ENCODE measurements at places on chromosomes 11 and 22.

DNA sequence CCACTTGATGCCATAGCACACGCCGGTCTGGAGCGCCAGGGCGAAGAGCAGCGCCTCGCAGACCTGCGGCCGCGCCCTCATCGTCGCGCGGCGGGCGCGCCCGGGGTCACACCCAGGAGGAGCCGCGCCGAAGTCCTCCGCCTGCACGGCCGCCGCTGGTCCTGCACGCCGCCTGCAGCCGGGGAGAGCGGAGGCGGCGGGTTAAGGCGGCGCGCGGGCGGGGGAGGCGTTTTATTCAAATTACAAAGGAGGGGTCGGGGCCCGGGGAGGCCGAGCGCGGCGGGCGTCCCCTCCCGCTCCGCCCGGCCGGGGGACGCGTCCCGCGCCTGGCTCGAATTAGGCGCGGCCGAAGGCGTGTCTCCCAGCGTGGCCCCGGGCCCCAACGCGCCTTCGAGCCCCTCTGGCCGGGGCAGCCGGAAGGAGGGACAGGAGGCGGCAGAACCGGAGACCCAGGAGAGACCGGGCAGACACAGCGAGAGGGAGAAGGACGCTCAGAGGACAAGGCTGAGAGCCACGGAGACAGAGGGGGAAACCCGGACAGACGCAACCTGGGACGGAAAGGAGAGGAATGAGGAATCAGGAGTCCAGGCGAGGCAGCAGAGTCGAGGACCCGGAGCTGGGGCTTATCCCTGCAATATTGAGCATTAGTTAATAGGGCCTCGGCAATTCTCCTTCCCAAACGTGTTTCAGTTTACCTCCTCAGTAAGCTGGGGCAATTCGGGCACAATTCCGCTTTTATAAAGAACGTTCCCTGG lies at the start of gene WNT11:
Gene WNT11 (minus strand): TSS at position 176 of the 755 bp plus-strand sequence. CDS start 95 bp downstream, at position 81.
- no peak for DNase-seq

- DNase-seq: no peak
Observed at GRCh38 chr11:9905501-9905951, 241.6 kb downstream of the SWAP70 start.

DNA sequence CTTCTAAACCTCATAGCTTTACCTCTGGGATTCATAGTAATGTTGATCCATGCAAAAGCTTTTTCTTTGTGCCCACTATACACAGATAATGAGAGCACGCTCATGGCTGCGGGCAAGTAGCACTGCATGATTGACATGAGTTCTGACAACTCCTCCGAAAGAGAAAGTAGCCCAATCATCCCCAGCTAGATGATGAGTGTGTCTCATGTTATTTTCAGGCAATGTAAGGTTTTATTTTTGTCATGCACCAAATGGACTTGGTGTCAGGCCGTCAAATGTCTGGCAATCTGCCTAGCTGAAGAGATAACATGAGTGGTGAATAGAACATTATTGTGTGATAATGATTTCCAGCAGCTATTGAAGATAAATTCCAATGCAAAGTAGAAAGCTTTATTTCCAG lies 662.6 kb downstream of the NTM start:
- no peak for DNase-seq

DNA sequence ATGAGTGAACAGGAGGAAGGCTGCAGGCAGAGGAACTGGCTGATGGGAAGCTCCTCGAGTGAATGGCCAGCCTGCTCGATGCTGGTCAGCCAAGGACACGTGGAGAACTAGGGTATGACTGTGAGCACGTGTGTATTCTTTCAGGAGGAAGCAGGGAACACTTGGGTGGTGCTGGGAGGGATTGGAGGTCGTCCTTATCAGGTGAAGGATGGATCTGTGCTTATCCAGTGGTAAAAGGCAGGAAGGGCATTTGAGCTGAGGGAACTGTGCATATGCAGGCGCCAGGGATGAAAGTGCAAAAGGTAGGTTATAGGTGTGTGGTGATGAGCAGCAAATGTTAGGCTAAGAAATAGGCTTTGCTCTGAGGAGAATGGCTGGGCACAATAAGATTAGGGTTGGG lies 9.7 kb upstream of the SLCO2B1 start:
- DNase-seq: no peak

GRCh38 chr22:20988573-20989322 lies 6.7 kb downstream of the LZTR1 start:
- DNase-seq: no peak

- peak; percentile 71 for DNase-seq
Observed at GRCh38 chr11:65440831-65441499, 18.4 kb downstream of the NEAT1 start.

- DNase-seq: no peak
Observed at GRCh38 chr22:17888855-17889254, 114.6 kb upstream of the BID start.

GRCh38 chr22:35335468-35335867 lies 35.8 kb downstream of the TOM1 start:
- no peak for DNase-seq

All from mesenteric fat pad (tissue), 1 donor.